ENCODE measurements at places on chromosomes 3 and 15.
A peak's percentile ranks its signal among the peaks of the same experiment; 100 is the strongest.

DNA sequence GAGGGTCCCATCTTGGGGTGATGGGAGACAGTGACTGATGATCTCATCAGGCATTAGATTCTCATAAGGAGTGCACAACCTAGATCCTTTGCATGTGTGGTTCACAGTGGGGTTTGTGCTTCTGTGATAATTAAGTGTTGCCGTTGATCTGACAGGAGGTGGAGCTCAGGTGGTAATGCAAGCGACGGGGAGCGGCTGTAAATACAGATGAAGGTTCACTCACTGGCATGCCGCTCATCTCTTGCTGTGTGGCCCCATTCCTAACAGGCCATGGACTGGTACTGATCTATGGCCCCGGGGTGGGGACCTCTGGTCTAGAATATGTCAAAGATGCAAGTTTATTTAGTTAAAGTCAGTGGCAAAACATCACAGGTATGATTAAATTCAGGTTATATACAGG is 8.7 kb downstream of the MEF2A start:
- DNase-seq: no peak

DNA sequence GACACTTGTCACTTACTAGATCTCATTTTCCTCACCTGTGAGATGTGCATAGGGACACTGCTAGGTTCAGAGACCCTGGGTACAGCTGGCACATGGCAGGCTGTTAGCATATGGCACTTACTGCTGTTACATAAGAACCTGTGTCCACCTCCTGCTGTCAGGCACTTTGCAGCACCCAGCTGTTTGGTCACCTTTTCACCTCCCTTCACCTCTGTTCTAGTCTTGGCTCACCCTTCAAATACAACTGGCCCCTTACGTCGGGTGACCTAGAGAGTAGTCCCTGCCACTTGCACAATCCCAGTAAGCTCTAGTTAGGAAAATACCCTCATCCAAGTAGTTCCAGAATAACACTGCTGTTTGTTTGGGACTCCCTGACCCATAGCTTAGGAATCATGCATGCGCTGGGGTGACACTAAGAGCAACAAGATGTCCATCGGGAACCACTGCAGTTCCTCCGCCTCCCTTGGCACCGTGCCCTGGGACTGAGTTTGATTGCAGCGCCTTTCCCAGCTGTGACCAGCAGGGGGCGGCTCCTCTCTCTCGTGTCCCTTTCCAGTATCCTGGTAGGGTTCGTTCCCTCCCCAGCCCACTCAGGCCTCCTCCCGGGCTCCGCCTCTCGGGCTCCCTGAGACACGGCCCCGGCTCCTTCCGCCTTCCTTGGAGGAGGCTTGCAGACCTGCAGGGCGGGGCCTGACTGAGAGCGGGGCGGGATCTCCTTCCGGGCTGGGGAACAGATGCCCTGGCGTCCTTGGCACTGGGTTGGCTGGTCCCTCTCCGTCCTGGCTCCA is 78.6 kb downstream of the ABHD5 start:
- peak; percentile 99 for DNase-seq

- DNase-seq: no peak
These were observed 241.9 kb upstream of the PEX5L start for GRCh38 chr3:180278583-180279188.

DNA sequence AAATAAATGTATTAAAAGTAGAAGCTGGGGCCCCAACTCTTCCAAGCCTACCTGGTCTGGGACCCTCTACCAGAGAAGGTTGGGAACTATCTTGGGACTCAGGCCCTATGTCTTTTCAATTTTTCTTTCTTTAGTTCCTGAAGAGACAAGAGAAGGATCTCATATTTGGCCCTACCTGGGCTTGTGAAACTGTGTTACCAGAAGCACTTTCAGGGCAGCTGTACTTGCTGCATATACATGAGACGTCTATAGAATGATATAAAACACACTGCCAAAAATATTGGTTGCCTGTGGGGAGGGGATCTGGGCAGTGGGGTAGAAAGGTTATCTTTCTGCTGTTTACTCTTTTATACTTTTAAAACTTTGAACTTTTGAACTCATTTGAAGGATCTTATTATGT is 604 bp upstream of the EPB42 start:
- no peak for DNase-seq

DNA sequence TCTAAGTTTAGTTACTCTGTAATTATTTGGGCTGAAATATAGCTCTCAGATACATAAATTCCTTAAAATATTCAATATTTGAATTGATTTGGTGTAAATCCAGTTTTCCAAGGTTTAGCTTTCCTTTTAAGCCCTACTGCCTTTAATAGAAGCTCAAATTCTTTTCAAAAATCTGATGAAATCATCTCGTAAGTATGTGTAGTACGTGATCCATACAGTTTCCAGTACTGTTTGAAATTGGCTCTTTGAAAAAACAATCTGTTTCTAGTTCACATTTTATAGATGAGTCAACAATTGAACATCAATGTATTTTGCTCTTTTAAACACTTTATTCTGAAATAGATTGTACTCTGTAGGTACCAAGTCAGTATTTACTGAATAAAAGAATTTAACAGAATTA is 84.2 kb downstream of the LRRC49 start:
- DNase-seq: peak; percentile 84

- no peak for DNase-seq
These were observed 8.9 kb downstream of the CMTM6 start for GRCh38 chr3:32493437-32494414.

- peak; percentile 93 for DNase-seq
These were observed 29.1 kb downstream of the ANKRD28 start for GRCh38 chr3:15768421-15769255.

GRCh38 chr3:141830508-141830907 is 45.9 kb upstream of the ATP1B3 start:
- DNase-seq: no peak

- no peak for DNase-seq
These were observed 257.0 kb downstream of the LSAMP start for GRCh38 chr3:116188231-116188785.

DNA sequence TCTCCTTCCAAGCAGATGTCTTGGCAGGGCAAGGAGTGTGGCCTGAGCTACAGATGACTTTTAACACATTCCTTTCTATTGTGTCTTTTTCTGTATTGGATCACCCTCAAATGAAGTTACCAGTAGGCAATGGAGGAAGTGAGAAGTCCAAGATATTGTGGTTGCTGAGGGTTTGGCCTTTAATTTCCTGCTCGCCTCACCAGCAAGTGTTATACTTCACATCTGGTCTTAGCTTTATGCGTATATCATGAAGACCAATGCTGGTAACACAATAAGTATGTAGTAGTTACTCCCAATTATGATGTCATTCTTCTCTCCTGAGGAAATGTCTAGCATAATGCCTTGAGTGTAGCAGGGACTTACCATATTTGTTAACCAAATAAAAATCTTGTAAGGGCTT is 179.9 kb downstream of the ZIC1 start:
- no peak for DNase-seq

DNA sequence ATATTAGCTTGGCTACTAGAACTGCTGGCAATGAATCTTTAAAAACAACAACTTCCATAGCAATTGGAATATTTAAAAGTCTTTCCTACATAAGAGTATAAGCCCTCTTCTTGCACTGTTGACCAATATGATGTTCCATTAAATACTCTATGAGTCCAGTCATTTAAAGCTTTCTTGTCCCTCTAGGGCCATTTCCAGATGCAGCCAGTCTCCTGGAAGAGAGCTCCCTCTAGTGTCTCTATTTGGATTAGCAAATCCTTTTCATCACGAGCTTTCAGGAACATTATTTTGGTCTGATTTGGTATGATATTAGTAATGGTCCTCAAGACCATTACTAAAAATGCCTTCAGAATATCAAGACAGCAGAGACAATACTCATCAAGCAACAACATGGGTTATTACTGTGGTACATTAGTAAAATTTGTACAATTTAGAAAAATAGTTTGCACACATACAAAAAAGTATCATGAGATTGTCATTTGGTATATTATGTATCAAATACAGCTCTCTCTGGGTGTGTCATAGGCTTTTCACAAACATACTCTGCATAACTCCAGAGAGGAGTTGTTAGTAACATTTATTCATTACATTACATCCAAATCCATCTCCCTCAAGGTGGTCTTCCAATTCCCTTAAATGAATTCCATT is 101.3 kb downstream of the DPH6 start:
- no peak for DNase-seq

DNA sequence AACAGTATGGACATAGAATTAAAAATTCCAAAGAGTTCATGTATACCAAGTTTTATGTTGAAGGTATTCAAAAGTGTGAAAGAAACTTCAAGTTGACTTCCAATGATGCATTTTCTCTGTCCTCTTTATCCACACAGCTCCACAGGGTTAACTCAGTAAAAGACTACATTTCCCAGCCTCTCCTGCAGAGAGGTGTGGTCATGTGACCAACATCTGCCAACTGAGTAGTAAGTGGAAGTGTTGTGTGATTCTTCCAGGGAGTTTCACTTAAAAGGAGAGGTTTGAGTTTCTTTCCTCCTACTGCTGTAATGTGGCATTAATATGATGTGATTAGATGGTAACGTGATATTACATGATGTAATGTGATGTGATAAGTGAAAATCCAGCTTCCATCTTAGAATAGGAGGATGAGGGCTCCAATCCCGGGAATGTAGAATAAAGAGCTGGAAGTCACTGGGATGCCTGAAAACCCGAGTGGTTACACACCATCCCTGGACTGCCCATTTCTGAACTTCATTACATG is 280.6 kb downstream of the ARRDC4 start:
- DNase-seq: no peak

DNA sequence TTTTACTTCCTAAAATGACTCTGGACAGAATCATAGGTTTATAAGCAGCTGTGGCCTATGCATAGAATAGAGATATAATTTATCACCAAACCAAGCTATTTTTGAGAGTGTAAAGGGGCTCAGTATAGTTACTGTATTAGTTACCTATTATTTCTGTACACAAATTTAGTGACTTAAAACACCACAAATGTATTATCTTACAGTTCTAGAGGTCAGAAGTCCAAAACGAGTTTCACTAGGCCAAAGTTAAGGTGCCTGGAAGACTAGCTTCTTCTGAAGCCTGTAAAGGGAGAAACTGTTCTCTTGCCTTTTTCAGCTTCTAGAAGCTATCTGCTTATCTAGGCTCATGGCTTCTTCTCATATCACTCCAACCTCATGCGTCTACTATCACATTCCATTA is 30.1 kb downstream of the CCDC54 start:
- no peak for DNase-seq

Measured in HS-27A (cell line).